Foreskin fibroblast (primary cell): ENCODE measurements at places on chromosomes 3 and 15.

- DNase-seq = no peak
Measured at GRCh38 chr3:46132565-46132964, 75.5 kb downstream of the CCR1 start.

GRCh38 chr15:38041576-38041975 is 107.1 kb downstream of the TMCO5A start:
- DNase-seq = peak; percentile 58

DNA sequence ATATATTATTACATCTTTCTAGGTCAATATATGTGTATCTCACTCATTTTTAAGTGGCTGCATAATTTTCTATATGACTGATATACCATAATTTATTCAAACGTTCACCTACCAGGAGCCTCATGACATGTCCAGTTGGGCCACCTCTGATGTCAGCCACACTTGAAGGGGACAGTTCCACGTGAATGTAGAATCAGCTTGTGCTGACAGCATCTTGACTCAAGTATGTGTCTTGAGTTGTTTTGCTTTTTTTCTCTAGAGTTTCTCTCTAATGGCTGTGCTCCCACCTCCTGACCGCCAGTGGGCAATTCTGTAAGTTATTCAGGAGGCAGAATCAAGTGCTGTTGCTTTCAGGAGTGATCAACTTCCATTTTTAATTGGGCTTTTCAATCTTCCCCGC is 237.9 kb downstream of the NFKBIZ start:
- no peak for DNase-seq

DNA sequence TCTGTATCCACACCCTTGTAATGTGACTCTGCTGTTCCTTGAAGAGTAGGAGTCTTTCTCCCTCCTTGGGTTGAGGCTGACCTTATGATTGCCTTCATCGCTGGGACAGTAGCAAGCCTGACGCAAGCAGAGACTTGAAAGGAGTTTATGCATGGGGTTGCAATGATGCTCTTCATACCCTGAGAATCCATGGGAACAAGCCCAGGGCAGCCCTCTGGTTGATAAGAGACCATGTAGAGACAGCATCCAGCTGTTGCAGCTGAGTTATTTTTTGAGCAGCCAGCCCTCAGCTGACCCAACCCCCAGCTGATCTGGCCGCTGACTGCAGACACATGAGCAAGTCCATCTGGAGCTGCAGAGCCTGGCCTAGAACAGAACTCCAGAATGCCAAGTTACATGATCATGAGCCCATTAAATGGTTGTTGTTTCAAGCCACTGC is 60.6 kb upstream of the ARNT2 start:
- DNase-seq = no peak

DNA sequence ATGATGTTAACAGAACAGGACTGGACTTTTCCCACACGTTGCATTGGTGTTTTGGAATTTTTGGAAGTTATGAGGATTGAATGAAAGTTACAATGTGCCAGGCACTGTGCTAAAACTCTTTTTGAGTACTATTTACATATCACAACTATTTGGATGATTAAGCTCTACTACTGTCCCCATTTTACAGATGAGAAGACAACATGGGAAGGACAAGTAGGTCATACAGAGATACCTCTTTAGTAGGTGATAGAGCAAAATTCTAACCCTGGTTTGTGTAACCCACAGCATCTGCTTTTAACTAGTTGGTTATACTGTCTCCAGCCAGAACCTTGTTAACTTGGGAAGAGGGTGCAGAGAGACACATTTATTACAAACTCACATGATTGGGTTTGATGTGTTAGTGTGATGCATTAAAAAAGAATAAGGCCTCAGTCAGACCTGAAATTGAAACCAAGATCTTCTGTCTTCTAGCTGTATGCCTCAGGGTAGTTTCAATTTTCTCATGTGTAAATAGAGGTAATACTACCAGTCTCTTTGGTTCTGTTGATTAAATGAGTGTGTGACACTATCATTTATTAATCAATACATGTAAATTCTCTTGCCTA is 1.4 kb downstream of the NDUFB4 start:
- DNase-seq = no peak

GRCh38 chr15:40565333-40566238 is 744 bp upstream of the CCDC32 start:
- no peak for DNase-seq

- no peak for DNase-seq
Measured at GRCh38 chr3:4825436-4826236, 153.6 kb upstream of the BHLHE40 start.

DNA sequence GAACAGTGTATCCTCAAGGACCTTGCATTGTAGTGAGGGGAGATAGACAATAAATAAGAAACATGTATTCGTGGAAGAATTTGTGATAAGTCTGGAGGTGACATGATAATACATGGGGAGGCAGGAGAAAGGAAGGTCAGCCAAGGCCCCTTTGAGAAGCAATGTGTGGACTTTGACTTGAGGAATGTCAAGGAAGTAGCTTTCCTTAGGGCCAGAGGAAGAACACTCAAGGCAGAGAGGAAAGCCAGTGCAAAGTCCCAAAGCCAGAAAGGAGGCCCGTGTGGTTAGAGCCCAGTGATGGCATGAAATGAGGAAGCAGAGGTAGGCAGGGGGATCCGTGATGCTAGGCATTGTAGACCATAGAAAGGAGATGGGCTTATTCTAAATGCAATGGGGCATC is 192.2 kb downstream of the NR1D2 start:
- no peak for DNase-seq

DNA sequence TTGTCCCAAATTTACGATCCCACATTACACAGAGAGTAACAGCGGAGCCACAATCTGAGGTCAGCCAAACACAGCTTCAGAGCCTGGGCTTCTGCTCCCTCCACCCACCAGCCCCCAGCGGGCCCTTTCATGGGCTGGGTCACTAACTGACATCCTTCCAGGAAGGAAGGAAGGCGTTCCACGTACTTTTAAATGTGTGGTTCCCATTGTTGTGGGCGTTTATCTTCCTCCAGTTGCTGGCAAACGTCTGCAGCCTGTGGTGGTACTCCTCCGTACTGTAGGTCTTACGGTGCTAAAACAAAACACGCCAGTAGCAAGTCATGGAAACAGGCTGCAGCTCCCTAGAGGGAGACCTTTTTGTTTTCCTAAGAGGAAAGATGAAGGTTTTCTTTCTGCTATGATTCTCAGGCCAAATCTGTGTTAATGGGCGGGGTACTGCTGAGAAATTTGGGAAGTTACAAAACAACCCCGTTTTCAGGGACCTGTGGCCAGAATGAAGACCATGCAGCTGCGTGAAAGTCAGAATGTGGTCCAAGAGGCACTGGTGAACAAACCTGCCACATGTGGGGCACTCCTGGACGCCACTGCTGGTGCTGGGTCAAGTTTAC is 7.6 kb downstream of the CTSH start:
- DNase-seq = no peak

GRCh38 chr15:51377038-51377786 is 35.8 kb downstream of the GLDN start:
- peak; percentile 89 for DNase-seq

DNA sequence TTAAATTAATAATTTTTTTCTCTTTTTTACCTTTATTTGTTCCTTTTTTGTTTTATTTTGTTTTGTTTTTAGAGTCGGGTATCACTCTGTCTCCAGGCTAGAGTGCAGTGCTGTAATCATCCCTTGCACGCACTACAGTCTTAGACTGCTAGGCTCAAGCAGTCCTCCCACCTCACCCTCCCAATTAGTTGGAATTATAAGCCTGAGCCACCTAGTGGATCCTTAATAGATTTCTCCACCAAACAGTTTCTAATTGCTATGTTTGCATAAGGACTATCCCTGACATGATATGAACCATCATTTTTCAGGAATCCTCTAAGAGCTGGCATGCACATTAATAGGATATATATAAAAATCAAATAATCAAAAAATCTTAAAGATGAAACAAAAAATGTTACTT is 993.2 kb downstream of the OTOL1 start:
- DNase-seq = peak; percentile 16

- DNase-seq = no peak
Measured at GRCh38 chr15:101609742-101610610, 42.2 kb downstream of the TM2D3 start.

GRCh38 chr3:62361824-62362223 is 11.5 kb downstream of the FEZF2 start:
- no peak for DNase-seq

- DNase-seq = peak; percentile 6
Measured at GRCh38 chr3:98013411-98014267, 21.5 kb downstream of the GABRR3 start.

DNA sequence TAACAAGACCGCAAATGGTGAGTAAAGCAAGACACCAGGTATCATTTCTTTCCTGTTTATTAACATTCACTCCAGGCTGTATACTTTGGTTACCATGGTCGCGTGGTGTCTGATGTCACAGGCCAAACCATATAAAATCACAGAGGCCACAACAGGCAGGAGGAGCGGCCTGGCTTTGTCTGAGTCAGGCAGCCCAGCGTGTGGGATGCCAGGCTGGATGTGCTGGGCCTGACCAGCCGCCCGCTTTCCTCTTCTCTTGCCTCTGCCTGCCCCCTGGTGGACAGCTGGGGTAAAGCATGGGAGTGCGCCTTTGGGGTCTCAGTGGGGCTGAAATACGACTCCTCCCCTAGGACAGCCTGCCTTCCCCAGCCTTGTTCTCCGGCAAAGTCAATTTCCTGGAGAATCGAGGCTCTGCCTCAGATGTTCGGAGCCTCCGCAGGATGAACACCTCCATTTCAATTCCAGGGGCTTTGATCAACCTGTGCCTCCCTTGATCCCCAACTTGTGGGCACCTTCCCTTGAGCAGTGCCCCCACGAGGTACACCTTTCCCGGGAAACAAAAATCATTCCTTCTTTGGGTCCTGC is 78.2 kb downstream of the CCNL1 start:
- DNase-seq = peak; percentile 95

GRCh38 chr15:67068710-67069400 is 3.5 kb downstream of the SMAD3 start:
- no peak for DNase-seq

DNA sequence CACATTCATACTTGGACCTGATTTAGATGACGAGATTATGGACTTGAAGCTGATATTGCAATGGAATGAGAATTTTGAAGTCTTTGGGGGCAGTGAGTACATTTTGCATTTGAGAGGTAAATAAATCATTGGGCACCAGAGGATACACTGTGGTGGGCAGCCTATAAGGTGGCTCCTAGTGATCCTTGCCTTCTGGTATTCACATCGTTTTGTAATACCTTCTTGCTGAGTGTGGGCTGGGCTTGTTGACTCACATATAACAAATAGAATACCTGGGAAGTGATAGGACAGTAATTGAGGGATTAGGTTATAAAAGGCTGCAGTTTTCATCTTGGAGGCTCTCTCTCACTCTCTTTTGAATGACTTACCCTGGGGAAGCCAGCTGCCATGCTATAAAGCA is 605.5 kb upstream of the KCNMB2 start:
- DNase-seq = no peak

- DNase-seq = no peak
Measured at GRCh38 chr3:53154881-53155285, 6.1 kb upstream of the PRKCD start.

GRCh38 chr15:78422571-78423340 is 15.3 kb upstream of the IREB2 start:
- DNase-seq = no peak

DNA sequence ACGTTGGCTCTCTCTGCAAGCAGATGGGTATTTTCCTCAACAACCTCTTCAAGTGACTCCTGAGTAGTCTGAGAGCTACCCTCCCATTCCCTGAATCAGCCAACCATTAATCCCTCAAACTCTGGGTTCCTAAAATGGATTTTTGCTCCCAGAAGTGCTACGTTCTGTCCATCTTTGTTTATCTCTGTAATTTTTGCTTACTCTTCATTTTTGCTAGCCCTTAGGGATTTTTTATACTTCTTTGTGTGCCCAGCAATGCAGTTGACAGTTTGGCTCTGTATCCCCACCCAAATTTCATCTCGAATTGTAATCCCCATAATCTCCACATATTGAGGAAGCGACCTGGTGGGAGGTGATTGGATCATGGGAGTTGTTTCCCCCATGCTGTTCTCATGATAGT is 35.4 kb upstream of the COL6A5 start:
- no peak for DNase-seq

DNA sequence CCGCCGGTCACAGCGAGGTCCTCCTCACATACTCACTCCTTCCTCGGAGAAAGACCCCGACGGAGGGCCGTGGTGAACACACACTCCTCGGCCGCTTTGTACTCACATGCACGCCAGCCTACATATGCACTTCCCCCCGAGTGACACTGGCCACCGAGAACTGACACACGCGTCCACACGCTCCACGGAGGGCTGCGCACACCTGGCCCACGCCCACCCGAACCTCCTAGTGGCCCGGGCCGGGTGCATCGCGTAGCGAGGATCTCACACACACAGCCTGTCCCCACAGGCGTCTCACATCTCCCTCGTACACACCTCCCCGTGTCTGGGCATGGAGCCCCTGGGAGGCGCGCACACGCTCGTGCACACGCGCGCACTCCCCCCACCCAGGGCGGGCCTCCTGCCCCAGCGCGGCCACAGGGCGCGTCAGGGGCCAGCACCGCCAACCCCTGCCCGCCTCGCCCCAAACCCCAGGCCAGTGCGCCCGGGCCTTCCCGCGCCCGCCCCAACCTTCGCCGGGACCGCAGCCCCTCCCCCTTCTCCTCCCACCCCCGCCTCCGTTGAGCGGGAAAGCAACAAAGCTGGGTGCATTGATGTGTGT is 411 bp upstream of the C3orf70 start:
- DNase-seq = no peak

- no peak for DNase-seq
Measured at GRCh38 chr3:193909387-193909786, 226.6 kb upstream of the HES1 start.

DNA sequence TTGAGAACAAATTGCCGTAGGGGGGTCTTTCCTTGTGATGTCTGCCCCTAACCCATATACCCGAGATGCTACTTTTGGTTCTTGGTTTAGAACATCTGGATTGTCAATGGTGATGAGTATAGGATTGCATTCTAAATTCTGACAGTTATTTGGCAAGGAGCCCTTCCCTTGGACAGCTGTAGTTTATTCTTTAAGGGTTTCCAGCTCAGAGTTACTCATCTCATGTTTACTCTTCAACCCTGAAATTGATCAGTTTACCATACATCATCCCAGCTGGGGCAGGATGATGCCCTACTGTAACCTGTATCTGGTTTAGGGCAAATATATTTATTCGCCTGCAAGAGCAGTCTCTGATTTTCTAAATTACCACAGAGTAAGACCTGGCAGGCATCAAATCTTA is 85.7 kb upstream of the XCR1 start:
- no peak for DNase-seq

GRCh38 chr3:194585880-194586281 is 47.3 kb downstream of the TMEM44 start:
- DNase-seq = no peak

GRCh38 chr3:120424976-120425570 is 25.7 kb downstream of the FSTL1 start:
- no peak for DNase-seq

DNA sequence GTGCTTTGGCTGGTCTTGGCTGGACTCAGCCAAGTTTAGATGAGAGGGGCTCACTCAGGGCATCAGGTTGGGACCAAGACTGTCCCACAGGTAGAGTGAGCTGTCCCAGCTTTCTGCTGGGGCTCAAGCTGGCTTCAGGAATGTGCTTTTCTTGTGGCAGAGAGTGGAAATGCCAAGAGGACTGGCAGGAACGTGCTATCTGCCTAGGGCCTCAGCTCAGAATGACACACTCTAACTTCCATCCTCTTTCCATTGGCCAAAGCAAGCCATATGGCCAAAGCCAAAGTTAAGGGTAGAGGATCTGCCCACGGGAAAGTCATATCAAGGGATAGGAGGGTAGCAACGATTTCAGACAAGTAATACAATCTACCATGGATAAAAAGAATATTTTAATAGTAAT is 178.8 kb downstream of the ABHD5 start:
- DNase-seq = no peak
